ENCODE measurements at places on chromosomes 5 and 9.

DNA sequence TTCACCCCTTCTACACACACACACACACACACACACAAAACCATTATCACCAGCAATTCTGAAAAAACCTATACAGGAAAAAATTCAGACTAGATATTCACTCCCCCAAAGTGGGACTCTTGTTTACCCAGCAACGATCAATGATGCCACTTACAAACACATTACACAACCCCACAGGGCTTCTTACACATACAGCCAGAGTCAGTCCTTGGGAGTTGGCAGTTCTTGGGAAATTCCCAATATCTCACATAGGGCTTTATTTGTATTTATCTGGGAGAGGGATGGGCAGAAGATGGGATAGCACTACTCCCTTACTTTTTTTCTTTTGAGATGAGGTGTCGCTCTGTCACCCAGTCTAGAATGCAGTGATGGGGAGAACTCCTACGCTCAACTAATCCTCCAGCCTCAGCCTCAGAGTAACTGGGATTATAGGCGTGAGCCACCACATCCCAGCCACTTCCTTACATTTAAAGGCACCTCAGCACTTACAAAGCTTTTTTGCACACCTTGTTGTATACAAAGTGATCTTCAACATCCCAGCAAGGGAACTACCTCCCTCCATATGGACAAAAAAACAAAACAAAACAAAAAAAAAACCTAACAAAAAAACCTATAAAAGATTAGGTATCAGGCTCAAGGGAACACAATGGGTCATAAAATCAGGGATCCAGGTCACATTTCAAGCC, 168.4 kb downstream of the TSSK1B start:
- DNase-seq: no peak

- no peak for DNase-seq
Measured at GRCh38 chr9:125998837-125999503, 251.8 kb downstream of the PBX3 start.

DNA sequence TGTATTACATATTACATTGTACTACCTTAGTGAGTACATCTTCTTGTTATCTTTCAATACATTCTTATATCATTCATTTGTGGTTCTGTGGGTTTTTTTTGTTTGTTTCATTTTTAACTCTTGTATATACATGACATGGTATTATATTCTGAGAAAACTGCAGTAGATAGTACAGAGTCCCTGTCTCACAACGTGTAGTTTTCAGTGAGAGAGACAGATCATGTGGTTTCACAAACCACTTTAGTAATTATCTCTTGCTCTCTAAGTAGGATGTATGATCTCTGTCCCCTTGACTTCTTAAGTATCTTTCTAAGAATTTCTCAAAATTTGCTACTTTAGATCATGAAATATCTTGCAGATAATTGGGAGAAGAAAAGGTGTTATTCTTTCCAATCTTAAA, 745.9 kb upstream of the CDH9 start:
- no peak for DNase-seq

DNA sequence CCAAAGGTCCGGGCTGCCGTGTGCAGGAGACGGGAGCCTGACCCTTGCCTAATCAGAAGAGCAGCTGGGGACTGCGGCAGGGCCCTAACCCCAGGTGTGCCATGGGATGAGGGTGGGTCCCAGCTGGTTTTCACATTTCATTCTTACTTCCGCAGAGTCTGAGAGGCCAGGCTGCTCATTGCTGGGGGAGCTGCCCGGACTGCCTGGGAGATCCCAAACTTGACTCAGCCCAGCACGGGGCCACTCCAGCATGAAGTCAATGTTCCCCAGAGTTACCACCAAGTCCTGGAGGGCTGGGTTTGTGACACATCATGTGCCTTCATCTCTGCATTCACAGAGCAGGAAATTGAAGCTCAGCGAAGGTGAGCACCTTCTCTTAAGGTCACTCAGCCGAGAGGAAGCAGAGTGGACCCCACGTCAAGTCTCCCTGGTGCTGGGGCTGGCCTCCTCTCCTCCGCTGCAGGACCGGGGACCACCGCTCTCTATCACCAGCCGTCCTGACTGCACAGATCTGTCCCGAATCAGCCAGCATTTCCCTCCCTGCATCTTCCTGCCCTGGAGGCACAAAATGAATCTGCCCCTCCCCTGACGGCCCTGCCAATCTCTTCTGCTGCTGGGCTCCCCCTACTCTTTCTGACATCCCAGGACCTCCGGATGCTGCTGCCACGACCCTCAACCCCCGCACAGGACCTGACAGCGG, 54.6 kb upstream of the PHYKPL start:
- no peak for DNase-seq

GRCh38 chr5:74028406-74028805, 402.4 kb downstream of the ARHGEF28 start:
- no peak for DNase-seq

GRCh38 chr5:169913479-169913878, 66.8 kb downstream of the INSYN2B start:
- no peak for DNase-seq

DNA sequence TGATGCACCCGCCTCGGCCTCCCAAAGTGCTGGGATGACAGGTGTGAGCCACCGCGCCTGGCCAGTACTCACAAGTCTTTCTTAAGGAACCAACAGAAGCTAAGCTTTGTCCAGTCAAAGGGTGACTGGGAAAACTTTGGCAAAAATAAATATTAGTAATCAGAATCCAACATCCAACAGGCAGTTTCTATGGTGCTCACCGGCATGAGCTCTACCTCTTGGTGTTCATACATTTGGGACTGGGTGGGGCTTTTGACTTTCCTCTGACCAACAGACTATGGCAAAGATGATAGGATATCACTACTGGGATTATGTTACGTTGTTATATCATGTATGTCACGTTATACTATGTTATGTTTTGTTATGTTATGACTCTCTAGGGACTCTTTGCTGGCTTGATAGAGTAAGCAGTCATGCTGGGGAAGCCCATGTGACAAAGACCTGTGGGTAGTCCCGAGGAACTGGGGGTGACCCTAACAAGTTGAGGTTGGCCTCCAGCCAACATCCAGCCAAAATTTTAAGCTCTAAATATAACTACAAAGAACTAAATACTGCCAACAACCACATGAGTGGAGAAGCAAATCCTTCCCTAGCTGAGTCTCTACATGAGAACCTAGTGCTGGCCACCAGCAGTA, 6.0 kb downstream of the RASGEF1C start:
- DNase-seq: no peak

DNA sequence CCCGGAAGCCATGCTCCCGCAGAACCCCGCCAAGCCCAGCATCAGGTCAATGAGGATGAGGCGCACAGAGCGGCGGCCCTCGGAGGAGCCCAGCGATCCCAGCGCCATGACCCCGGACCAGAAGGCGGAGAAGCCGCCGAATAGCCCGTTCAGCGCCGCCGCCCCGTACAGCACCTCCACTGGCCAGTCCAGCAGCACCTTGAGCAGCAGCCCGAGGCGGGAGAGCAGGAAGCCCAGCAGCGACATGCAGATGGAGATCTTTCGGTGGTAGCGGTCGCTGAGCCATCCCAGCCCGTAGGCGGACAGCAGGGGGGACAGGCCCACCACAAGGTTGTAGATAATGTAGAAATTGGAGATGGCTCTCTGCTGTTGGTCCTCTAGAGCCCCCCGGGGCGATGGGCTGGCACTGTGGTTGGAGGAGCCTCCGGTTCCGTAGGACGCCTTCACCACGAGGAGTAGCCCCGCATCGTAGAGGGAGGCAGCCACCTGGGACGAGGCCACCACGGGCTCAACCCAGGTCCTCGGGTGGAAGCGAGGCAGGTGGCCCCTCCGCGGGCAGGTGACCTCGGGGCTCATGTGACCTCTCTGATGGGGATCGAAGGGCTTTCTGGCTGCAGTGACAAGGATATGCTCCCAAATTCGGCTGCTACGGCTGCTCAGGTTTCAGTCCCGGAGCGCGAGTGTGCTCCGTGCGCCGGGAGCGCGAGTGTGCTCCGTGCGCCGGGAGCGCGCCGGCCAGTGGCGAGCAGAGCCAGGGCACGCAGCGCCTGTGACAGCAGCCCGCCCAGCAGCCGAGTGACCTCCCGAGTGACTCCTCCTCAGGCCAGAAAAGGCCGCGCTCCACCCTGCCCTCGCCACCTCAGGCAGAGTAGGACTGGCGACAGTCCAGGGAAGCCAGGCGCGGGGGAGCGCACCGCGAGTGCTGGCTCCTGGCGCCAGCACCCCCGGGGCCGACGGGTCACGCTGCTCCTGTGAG, at the start of gene SLC46A2:
Gene SLC46A2 (minus strand): TSS at position 771 of the 976 bp plus-strand sequence. CDS start 195 bp downstream, at position 576.
- DNase-seq: no peak

GRCh38 chr5:139413963-139414362, 10.1 kb upstream of the SPATA24 start:
- DNase-seq: no peak

DNA sequence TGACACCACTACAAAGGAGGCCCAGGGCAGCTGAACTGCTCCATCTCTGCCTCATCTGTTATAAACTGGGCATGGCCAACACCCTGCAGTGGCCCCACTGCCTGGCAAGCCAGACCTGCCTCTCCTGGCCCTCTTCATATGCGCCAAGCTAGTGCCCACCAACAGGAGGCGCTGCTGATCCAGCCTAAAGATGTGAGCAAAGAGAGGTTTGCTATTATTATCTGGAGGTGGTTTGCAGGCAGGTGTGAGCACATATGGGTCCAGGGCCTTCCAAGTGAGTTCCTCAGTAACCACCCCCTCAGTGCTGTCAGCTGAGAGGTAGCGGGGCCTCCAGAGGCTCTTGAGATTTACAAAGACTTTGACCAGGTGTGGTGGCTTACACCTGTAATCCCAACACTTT, 232.2 kb downstream of the SYK start:
- peak; percentile 62 for DNase-seq

DNA sequence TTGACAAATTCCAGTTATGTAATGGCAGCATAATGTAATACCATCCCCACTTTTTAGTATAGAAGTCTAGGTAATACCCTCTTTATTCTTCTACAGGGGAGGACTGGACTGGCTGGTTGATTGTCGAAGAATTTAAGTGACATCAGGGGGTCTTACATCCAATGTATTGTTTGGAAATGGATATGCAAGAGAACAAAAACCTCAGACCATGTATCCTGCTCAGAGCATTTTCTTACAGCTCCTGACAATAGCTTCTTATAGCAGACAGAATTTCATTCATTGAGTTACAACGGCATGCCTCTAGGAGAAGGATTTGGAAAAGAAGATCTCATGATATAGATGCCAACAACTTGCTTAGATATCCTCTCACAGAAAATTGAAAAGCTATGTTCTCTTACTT, 2032.3 kb downstream of the EFNA5 start:
- DNase-seq: no peak

Data from NB4 (cell line).